HS-5 (cell line): ENCODE measurements at places on chromosomes 13 and 19.

GRCh38 chr13:30744056-30744680, 8.8 kb downstream of the ALOX5AP start:
- DNase-seq = no peak

- no peak for DNase-seq
These were observed 274.6 kb downstream of the ITGBL1 start for GRCh38 chr13:101727118-101727517.

- no peak for DNase-seq
These were observed 17.5 kb upstream of the ASPDH start for GRCh38 chr19:50531171-50531612.

GRCh38 chr19:39506944-39507714, 7.8 kb upstream of the SELENOV start:
- peak; percentile 42 for DNase-seq

DNA sequence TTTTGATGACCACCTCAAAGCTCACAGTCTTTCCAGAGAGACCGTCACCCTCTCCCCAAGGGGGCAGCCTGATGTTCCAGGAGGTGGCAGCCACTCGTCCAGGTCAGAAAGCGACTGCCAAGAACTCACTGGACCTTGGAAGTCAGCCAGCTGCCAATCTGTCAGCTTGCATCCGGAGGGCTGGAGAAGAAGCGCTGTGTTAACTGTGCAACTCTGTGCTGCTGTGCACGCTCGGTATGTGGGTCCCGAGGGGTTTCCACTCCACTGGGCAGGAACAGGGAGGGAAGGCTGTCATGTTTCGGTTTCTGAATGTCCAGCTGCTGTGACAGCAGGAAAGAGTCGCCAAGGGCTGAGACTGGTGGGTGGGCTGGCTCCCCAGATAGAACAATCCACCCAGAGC, 89.2 kb downstream of the CACNA1A start:
- DNase-seq = no peak

GRCh38 chr13:105272660-105273631, 1262.5 kb downstream of the EFNB2 start:
- DNase-seq = no peak

DNA sequence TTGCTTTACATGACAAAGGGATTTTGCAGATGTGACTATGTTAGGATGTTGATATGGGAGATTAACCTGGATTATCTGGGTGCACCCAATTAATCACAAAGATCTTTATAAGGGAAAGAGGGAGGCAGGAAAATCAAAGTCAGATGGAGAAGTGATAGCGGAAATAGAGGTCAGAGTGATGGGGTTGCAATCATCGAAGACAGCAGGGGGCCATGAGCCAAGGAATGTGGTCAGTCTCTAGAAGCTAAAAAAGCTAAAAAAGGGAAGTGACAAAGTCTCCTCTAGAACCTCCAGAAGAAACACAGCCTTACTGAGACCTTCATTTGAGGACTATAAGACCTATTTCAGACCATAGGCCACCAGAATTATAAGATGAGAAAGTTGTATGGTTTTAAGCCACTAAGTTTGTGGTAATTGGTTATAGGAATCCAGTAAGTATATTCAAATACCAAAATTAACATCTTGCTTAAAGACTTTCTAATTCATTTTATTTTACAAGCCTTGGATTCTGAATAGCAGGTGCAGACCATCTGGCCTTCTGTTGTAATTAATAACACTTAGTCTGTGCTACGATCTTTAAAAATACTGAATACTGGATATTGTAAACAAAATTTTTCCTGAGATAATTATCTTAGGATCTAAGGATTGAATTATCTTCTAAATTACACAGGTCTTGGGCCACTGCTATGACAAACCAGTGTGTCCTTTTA, 493.4 kb upstream of the PCDH20 start:
- DNase-seq = no peak

- DNase-seq = peak; percentile 71
These were observed 157.0 kb upstream of the FNDC3A start for GRCh38 chr13:48818495-48819356.

- DNase-seq = no peak
These were observed 31.8 kb downstream of the PEX11G start for GRCh38 chr19:7456964-7457541.

GRCh38 chr13:105518086-105518485, 1017.4 kb downstream of the EFNB2 start:
- no peak for DNase-seq

DNA sequence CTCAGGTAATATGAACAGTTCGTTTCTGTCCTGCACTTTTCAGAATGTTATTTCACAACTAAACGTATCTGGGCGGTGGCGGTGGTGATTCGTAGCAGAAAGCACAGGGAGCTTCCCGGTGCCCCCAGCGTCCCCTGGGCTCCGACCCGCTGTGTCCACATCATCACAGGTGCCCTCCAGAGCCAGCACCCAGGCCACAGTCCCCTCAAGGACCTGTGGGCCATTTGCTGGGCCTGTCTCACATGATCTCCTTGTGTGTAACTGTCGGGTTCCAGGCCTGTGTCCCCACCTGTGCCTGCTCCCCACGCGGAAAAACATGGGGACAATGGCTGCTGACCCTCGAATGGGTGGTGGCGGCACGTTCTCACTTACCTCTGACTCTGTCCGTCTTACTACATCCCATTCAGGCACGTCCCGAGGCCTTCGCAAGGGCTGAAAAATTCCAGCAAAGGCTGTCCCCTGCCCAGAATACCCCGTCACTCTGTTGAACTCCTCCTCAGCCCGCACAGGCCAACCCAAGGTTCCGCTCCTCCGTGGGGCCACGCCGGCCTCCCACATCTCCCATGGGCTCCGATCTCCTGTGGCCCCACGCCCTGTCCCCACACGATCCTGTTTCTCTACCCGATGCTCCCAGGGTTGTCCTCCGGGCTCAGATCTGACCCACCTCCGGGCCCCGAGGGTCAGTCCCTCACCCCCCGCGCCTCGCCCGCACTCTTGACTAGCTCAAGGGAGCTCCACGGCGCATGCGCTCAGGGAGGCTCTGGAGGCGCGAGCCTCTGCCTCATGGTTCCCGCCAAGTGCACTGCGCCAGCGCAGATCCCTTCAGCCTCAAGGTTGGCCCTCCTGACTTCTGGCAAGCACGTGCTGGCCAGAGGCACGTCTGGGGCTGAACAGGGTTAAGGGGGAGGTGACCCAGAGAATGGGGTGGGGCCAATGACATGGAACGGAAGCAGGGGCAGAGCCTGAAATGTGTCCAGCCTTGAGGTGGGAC, 21.2 kb downstream of the DEDD2 start:
- DNase-seq = no peak

- no peak for DNase-seq
These were observed 3.5 kb downstream of the COPE start for GRCh38 chr19:18915639-18916038.

DNA sequence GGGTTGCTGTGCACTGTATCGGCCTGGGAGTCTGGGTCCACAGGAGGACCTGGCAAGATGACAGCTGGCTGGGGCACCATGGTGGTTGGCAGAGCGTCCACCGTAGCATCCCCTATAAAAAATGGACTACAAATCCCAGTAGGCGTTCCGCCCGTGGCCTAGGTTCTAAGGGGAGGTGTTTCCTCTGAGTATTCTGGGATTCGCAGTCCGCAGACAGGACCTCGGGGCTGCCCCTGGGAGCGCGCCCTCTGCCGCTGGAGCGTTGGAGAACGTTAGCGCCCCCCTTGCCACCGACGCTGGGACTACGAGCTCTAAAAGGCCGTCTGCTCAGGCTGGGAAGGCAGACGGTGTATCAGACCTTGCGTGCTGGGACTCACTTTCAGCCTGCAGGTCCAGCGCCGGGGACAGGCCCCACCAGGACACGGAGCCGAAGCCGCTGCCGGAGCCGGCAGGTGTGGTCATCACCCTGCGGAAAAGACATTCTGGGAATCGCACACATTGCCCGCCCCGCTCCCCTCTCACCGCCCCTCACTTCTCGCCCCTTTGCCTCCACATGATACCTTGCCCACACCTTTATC, 372 bp downstream of the DNAAF3 start:
- DNase-seq = no peak

DNA sequence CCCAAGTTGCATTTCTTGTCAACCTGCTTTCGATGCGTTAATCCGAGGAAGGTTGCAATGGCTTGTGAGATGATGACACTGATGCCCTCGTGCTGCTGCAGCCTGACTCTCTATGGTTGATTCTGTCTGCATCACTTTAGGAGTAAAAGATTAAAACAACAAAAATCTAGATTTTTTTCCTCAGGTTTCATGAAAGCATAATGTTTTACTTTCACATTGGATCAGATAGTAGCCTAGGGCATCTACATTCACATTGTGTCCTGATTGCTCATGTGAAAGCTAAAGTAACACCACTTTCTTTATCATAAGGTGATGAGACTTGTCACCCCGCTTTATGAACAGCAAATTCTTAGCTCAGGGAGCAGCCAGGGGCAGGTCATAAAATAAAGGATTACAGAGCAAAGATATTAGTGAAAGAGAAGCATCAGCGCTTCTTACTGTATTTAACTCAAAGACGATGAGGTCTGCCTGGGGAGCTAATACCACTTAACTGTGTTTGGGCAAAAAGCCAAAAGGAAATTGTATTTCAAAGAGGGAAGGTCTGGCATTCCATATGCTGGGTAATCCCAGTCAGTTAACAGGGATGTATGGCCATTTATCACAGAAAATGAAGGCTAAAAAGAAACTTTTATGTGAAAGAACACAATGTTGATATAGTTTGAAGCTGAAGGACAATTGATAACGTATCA, 270.5 kb downstream of the GPC6 start:
- DNase-seq = no peak

DNA sequence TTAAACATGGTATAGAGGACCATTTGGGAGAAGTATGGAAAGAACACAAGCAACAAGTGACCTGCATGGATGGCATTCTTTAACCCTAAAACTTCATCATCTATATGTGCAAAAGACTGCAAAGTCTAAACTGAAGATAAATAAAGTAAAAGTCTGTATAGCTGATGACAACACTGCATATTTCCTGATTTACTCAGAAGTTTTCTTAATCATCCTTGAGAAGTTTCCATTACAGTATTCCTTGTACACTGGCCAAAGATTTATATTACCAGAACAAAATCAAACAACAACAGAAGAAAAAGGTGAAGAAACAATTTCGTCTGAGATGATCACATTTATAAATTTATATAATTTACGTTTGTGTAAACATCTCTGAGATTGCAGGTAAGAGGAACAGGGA, 805.7 kb downstream of the PCDH9 start:
- no peak for DNase-seq

- no peak for DNase-seq
These were observed 646.3 kb upstream of the SLITRK1 start for GRCh38 chr13:84528408-84529070.

DNA sequence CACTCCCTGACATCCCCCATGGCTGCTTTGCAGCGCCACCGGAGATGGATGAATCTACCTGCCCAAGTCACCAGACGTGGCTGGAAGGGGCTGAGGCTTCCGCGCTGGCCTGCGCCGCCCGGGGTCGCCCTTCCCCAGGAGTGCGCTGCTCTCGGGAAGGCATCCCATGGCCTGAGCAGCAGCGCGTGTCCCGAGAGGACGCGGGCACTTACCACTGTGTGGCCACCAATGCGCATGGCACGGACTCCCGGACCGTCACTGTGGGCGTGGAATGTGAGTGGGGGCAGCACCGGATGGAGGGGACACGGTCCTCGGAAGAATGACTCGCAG, 4.6 kb downstream of the ICAM5 start:
- no peak for DNase-seq

DNA sequence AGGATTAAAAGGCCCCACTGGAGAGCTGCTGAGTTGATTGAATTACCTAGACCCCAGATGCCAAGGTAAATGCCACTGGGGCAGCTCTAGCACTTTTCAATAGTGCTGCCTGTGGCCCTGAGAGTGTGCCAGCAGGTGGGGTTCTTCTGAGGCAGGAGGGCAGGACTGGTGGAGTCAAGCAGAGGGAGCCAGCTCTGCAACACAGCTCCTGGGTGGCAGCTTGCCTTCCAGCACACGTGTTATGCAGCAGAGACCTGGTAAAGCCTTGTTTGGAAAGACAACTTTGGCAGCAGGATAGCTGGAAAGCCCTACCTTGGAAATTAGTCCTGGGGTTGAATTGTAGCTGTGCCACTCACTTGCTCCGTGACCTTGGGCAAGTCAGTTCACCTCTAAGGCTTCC, 306.6 kb downstream of the ATP8A2 start:
- DNase-seq = no peak

DNA sequence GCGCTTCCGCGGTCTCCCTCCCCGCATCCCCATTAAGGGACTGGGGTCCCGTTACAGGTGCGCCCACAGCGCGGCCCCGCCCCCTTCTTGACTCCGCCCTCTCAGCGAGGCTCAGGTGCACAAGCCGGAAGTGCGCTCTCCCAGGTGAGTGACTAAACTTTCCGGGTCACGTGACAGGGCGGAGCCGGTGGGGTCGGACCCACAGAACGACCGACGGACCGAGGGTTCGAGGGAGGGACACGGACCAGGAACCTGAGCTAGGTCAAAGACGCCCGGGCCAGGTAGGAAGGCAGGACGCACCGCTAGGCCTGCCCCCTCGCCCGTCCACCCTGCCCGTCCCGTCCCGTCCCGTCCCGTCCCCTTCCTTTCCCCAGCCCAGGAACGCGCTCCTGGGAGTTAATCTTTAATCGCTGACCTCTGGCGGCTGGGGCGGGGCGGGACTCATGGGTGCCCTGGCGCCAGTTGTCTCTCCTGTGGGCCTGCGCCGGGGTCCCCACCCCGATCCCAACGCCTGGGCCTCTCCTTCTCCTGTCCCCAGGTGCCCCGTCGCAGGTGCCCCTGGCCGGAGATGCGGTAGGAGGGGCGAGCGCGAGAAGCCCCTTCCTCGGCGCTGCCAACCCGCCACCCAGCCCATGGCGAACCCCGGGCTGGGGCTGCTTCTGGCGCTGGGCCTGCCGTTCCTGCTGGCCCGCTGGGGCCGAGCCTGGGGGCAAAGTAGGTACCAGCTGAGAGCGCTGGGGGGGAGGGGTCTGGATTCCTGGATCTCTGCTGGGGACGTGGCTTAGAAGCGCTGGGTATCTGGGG, at the start of gene CRB3:
TSS of gene CRB3 (plus strand) at position 202 of the 804 bp plus-strand sequence. CDS start at position 633, 431 bp downstream.
- DNase-seq = no peak

DNA sequence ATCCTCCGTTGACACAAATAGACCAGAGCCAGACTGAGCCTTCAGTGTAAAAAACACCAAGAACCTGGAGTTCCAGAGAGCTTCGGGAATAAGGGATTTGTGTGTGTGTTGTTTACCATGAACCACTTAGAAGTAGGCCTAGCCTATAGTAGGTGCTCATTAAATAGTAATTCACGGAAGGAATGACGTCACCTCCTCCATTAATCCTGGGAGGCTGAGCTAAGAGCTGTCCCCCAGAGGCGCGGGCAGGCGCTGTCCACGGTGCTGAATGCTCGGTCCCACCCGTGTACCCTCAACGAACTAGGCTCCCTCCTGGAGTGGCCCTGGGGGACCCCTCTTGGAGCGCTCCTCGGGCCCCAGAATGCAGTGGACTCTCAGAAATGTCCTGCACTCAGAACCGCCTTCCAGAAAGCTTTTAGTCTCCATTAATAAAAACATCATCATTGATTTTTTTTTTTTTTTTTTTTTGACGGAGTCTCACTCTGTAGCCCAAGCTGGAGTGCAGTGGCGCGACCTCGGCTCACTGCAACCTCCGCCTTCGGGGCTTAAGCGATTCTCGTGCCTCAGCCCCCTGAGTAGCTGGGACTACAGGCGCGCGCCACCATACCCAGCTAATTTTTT, 6.5 kb downstream of the UNC13A start:
- no peak for DNase-seq
